ENCODE measurements at places on chromosomes 7 and 10.

- DNase-seq = no peak
Observed at GRCh38 chr7:153061910-153062528, 302.5 kb downstream of the ACTR3B start.

- no peak for DNase-seq
Observed at GRCh38 chr7:155293721-155294510, 3.8 kb upstream of the INSIG1 start.

- no peak for DNase-seq
Observed at GRCh38 chr7:155343661-155344121, 46.0 kb downstream of the INSIG1 start.

DNA sequence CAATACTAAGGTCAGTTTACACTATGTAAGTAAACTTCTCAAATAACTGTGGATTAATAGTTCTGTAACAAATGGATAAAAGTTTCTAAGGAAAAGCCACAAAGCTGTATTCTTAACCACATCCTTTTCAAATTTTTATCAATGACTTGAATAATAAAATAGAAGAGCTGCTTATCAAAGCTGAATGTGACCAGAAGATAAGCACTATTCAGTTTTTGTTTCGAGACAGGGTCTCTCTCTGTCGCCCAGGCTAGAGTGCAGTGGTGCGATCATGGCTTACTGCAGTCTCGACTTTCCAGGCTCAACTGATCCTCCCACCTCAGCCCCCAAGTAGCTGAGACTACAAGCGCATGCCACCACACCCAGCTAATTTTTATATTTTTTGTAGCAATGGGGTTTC is 17.0 kb downstream of the UPF2 start:
- no peak for DNase-seq

DNA sequence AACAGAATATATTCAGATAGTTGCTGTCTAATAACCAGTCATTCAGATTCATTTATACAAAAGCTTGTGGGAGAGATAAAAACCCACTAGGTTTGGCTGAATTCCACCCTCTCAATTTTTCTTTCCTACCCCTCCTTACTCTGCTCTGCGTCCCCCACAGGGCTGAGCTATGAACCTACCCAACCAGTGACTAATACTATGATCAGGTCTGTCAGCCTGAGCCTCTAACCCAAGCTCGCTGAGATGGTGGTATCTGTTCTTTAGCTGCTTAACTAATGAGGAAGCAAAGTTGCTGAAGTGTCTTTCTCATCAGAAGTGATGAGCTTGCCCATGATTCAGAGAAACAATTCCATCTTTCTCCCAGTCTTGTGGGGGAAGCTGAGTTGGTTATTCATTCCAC is 248.7 kb upstream of the GPR26 start:
- DNase-seq = no peak

GRCh38 chr7:110669410-110669809 is 421.5 kb upstream of the LRRN3 start:
- no peak for DNase-seq

DNA sequence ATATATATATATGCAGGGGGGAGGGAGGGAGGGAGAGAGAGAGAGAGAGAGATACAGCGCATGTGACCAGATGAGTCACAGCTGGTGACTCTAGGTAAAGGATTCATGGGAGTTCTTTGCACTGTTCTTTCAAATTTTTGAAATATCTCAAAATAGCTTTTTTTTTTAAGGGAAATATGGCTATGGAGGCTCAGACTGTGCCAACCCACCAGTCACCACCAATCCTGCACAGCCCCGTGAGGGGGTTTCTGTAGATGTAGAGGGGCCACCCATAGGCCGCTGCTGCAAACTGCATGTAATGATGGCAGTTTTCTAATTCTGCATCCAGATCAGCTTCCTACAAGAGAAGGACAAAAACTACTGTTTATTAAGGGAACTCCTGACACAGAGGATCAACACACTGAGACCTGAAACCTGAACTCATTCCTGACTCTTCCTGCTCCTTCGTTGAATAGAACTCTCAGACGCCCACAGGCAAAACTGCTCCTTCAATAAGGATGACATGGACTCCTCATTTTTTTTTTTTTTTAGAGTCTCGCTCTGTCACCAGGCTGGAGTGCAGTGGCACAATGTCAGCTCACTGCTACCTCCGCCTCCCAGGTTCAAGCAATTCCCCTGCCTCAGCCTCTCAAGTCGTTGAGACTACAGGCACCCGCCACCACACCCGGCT is 17.3 kb downstream of the DAGLB start:
- peak; percentile 26 for DNase-seq

- DNase-seq = peak; percentile 29
Observed at GRCh38 chr10:24556750-24557742, 166.6 kb downstream of the ARHGAP21 start.

DNA sequence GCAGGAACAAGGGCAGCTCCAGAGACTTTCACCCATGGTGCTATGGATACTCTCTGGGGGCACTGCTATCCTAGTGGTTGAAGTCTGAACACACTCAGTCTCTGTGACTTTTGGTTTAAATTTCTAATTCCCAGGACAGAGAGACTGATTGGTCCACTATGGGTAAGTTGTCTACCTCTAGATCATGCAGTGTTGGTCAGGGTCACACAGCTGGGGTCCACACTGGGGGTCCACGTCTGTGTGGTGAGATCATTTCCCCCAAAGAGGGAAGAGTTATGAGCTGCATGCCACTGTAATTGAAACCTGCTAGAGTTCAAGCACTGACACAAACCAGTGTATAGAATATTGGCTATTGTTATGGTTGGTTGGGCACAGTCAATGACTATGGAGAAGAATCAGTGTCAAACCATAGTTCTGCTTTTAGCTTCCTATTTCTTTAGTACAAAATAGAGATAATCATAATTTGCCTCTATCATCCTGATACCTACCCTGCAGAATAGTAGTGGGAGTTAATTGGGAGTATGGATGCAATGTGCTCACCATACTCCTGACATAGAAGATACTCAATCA is 101.6 kb downstream of the PRTFDC1 start:
- no peak for DNase-seq

GRCh38 chr7:19491821-19492452 is 216.9 kb downstream of the POLR1F start:
- no peak for DNase-seq

- no peak for DNase-seq
Observed at GRCh38 chr7:79034730-79035129, 418.7 kb downstream of the MAGI2 start.

GRCh38 chr10:124703778-124704427 is 40.3 kb downstream of the FAM53B start:
- no peak for DNase-seq

DNA sequence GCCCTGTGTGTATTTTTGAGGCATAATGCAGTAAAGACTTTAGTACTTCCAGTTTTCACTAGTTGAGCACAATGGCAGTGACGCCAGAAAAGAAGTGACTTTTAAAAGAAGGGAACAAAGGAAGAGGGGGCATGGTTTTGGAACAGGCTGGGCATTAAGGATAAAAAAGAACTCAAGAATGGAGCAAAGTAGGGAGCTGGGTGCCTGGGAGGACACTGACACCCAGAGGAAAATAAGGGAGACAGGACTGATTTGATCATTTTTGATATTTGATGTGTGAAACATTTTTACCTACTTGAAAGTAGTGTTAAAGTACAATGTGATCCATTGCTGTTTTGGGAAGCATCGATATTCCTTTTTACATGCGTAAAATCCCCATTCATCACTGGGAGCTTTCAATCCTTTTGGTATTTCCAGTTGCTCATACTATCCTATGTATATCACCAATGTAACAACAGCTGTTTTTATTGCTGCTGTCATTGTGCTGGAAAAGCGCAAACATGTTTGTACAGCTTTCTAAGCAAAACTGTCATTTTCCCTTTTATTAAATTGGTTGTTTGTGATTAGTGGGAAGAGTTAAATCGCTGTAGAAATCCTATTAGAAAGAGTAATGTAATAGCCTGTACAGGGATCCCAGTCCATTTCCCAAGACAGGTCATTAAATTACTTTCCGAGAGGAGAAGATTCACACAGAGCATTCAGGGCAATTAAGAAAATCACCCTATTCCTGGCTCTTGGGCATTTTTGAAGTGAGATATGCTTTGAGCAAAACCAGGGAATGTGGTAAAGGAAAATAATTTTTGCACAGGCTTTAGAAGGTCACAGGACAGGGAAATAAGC is 85.2 kb downstream of the ADAM12 start:
- DNase-seq = no peak

DNA sequence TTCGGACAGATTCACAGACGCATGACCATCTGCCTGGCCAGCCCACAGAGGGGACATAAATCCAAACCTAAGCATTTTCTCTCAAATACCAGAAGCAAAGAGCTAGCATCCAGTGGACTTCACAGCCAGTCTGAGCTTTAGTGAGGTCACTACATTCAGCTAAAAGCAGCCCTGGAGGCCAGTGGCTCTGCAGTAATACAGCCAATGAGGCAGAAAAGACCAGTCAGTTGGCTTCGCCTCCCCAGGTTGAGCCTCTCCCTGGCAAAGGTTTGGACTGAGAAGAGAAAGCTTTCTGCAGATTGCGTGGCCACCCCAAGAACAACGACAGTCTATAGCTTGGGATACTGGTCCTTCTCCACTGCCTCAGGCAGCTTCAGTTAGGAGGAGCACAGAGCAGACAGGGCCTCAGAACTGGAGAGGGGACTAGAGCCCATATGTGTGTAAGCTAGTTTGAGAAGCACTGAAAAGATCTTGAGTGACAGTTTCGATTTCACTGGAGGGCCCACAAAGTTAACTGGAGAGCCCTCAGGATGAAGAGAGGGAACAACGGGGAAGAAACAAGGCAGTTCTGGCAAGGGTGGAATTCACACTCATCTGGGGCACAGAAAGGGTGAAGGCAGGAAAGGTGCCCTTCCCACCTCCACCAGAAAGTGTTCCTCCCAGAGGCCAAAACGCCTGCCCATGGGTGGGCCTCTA is 3.8 kb downstream of the WDR91 start:
- no peak for DNase-seq

GRCh38 chr10:10605551-10606081 is 412.1 kb upstream of the CELF2 start:
- DNase-seq = no peak

DNA sequence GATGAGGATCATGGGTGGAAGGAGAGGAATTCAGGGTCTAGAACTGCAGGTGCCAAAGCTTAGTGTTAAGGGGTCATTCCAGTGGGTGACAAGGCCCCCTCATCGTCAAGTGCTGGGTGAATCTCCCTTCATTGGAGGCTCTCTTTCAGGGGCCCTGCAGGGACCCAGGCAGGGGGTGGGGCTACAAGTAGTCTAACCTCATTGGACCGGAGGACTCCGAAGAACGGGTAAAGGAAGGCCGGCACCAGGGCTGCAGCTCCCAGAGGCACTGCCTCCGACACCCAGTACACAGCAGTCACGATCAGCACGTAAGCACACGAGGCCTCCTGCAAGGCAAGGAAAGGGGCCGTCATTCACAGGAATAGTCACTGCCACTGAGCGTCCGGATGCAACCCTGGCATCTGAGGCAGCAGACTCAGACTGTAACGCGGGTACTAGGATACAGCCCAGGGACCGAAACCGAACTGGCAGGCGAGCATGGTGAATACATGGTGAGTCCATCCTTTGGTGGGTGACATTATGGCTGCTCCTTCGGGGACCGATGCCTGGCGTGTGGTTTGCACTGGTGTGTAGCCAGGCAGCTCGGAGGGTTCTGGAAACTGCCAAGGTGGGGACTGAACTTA is 6.7 kb downstream of the SLC13A4 start:
- no peak for DNase-seq

- DNase-seq = no peak
Observed at GRCh38 chr10:48501226-48501625, 103.6 kb downstream of the ARHGAP22 start.

GRCh38 chr10:16949816-16950215 is 132.6 kb upstream of the RSU1 start:
- no peak for DNase-seq

DNA sequence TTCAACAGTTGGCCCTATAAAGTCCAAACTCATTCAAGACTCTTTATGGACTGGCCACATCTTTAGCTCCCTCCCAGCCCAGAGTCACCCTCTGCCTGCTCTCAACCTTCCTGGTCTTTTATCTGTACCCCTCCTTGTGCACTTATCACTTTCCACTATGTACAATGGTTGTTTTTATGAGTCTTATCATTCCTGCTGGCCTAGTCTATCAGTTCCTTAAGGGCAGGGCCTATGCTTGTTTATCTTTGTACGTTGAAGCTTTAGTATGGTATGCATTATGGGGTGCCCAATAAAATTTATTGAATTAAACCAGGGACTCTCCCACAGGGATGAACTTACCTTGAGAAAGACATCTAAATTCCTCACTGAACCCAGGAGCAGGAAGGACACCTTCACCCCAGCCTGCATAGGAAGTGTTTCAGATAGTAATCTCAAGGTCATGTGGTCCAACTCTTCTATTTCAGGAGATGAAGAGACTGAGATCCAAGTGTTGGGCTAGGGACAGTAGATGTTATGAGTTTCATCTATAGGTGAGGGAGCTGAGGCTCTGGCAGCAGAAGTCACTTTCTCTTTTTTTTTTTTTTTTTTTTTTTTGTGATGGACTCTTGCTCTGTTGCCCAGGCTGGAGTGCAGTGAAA is 13.3 kb upstream of the PDCD4 start:
- DNase-seq = no peak

GRCh38 chr10:119807960-119808697 is 64.5 kb downstream of the MCMBP start:
- DNase-seq = no peak

- DNase-seq = no peak
Observed at GRCh38 chr10:58435297-58435985, 50.2 kb downstream of the TFAM start.

DNA sequence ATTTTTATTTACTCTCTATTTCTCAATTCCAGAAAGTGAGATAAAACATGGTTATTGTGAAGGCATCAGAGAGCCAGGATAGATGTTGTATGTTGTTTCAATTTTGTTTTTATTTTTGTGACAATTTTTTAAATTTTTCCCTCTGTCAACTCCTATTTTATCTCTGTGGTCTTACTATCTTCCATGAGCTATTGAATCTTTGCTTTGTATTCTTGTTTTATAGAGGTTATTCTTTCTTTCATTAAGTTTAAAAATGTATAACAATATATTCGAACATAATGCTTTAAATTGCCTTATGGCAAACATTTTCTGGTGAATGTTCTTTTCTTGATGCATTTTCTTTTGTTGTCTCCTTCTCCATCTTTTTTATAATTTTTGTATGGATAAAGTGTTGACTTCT is 78.4 kb downstream of the POU6F2 start:
- DNase-seq = no peak

DNA sequence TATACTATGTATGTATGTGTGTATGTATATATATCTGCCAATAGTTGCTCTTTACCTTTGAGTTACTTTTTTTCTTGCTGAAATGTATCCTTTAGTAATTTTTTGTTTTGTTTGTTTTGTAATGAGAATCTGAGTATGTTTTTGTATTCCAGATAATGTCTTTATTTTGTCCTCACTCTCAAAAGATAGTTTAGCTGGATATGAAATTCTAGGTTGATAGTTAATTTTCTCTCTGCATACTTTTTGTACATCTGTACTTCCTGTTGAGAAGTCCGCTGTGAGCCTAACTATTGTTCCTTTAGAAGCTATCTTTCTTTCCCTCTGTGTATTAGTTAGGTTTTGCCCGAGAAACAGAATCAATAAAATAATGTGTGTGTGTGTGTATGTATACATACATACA is 29.5 kb downstream of the BUB3 start:
- no peak for DNase-seq

- no peak for DNase-seq
Observed at GRCh38 chr10:31515116-31515515, 196.1 kb downstream of the ZEB1 start.

Measured in bone marrow (tissue), 2 donors.